ENCODE measurements at places on chromosomes 3 and 15.
A peak's percentile ranks its signal among the peaks of the same experiment; 100 is the strongest.

DNA sequence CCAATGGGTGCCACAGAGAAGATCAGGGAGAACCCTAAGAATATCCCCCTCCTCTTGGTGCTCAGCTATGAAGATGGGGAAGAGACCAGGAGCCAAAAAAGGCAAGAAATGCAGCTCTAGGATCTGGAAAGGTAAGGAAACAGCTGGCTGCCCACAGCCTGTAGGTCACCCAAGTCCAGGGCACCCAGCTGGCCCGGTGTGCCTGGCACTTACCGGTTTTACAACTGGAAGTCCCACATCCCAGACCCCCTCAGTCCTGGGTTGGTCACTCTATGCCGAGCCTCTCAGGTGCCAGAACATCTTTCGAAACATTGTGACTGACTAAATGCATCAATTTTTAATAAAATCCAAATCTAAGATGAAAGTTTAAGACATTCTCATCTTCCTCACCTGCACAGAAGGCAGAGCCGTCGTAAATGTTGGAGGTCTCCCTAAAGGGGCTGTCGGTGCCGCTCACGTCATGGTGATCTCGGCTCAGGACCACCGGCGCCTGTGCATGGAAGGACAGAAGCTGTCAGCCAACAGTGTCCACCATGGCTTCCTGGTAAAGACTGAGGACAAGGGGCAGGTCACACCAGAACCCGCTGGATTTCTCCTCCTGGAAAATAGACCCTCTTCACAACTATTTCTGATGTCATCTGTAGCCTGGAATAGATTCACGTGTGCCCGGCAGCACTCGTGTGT lies 13.3 kb upstream of the ZXDC start:
- DNase-seq = no peak

DNA sequence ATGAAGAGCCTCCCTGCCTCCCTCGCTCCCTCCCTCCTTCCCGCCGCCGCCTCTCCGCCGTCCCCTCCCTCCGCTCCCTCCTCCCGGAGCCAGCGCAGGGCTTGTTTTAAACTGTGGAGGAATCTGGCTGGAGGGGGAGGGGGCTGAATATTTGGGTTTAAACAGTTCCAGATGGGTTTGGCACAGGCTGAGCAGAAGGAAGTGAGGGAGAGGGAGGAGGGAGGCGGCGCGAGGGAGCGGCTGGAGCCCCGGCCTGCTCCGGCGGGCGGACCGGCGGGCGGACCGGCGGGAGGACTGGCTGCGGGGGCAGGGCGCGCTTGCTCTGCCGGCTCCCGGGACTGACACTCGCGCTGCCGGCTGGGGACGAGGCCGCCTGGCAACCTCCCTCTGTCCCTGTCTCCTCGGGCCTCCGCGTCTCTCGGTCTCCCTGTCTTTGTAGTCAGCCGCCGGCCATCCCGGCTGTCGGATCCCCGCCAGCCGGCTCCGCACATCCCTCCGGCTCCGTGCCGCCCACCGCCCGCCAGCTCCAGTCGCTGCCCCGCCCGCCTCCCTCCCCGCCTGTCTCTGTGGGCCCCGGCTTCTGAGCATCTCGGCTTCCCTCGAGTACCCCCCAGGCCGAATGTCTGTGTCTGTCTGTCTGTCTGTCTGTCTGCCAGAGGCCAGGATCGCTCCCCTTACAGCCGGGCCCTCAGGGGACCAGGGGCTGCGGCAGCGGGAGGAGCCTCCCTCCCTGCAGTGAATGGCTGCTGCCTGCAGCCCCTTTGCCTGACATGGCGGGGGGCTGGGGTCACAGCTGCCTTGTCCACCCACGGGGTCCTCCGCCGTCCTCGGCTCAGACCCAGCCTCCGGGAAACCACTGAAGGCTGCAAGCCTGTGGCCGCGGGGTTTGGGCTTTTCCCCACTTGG lies 7.6 kb downstream of the EPHB3 start:
- no peak for DNase-seq

DNA sequence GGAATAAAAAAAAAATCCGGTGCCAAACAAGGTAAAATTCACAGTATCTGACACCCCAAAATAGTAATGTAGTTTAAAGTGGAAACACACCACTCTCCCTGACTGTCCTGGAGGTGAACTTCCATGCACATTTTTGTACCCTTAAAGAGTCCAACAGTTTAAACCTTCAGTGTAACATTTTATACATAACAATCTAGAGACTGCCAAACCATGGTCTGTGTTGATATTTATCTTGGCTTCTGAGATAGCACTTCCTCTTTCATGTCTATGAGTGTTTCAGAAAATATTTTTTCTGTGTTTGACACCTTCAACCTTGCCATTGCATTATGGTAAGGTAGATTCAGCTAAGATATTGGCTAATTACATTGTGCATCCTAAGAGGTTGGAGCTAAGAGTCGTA lies 13.9 kb downstream of the TMEM45A start:
- no peak for DNase-seq

DNA sequence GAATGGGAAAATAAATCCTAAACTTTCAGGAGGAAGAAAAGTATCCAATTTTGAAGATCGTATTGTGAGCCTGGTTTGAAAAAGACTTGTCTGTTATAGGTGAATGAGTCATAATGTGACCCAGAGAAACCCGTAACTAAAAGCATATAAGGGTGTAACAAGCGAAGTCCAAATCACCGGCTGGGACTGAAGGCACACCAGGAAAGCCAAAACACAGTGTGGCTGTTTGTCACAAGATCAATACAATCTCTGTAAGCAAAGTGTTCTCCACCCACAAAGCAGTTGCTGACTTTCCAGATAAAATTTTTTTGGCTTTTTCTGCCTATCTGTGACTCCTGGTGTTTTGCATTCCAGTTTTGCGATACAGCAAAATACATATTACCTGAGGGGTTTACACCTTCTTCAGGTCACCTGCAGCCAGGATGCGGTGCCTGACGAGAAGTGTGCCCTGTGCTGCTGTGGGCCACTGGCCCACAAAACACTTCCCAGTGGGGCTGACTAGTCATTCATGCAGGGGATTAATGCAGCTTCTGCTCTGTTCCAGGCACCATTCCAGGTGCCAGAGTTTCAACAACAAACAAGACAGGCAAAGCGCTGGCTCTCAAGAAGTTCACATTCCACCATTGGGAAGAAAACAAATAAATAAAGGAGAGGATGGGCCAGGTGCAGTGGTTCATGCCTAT lies 14.4 kb downstream of the HES1 start:
- no peak for DNase-seq

DNA sequence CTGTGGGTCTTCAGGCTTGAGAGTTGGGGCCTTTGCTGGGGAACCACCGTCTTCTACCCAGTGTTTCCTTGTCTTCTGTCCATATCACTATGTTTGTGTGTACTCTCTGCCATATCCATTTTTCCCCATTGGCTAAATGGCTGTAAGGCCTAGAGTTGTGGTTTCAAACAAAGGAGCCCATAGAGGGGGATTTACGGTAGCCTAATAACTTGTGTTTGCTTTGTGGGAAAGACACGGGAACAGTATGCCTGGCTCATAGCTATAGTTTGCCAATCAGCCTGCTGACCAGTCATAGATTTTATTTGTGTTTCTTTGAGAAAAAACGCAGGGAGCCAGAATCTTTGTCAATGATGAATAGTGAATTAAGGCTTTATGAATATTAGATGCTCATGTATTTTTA lies 554.8 kb downstream of the NAALADL2 start:
- DNase-seq = no peak

- no peak for DNase-seq
Observed at GRCh38 chr3:139248593-139249255, 95.1 kb upstream of the MRPS22 start.

GRCh38 chr15:101808201-101808600 lies 3.8 kb upstream of the OR4F15 start:
- DNase-seq = no peak

DNA sequence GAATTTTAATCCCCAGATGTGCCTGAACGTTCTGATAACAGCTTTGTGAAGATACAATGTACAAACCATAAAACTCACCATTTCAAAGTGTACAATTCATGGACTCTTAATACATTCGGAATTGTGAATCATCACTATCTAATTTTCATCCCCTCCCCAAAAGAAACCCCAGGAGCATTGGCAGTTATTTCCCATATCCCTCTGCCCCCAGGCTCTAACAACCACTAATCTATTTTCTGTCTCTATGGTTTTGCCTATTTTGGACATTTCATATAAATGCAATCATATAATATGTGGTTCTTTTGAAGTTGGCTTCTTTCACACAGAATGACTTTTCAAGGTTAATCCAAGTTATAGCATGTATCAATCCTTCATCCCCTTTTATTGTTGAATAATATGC lies 25.3 kb downstream of the PRICKLE2 start:
- no peak for DNase-seq

DNA sequence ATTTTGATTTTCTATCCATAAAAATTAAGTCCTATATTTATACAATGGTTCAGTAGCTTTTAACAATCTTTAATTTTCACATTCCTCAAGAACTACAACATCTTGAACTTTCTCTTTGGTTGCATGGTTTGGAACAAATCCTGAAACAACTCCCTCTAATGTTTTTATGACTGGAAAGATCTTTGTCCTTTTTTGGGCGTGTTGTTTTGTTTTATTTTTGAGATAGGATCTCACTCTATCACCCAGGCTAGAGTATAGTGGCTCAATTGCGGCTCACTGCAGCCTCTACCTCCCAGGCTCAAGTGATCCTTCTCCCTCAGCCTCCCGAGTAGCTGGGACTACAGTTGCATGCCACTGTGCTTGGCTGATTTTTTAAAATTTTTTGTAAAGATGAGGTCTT lies 4.0 kb downstream of the STX19 start:
- no peak for DNase-seq

GRCh38 chr3:160587105-160587504 lies 21.7 kb upstream of the KPNA4 start:
- DNase-seq = no peak

DNA sequence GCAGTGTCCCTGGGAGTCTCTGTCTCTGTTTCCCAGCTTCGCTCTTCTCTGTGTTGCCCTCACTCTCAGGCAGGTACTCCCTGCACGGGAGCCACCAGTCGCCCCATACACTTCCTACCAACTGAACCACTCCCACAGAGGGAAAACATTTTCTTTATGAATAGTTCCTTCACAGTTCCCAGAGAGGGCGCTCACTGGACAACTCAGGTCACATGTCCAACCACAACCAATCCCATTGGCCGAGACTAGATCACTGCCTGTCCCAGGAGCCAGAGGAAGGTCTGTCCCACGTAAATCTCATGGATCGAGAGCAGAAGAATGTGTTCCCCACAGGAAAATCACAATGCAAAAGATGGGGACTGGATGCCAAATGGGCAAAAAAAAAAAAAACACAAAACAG lies 26.1 kb downstream of the GRK7 start:
- peak; percentile 30 for DNase-seq

DNA sequence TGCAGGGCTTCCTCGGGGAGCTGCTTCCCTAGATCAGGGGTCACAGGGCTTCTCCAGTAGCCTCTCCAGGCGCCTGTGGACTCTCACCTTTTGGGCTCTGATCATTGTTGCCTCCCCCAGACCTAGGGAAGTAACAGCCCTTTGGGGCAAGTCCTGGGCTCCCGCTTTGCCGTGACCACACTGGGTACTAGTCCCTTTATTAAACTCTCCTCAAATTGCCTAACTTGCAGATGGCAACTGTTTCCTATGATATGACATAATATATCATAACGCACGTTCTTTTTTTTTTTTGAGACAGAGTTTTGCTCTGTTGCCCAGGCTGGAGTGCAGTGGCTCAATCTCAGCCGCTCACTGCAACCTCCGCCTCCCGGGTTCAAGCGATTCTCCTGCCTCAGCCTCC lies 17.9 kb upstream of the NRROS start:
- DNase-seq = no peak

GRCh38 chr3:178439504-178439903 lies 96.7 kb upstream of the KCNMB2 start:
- DNase-seq = peak; percentile 41

DNA sequence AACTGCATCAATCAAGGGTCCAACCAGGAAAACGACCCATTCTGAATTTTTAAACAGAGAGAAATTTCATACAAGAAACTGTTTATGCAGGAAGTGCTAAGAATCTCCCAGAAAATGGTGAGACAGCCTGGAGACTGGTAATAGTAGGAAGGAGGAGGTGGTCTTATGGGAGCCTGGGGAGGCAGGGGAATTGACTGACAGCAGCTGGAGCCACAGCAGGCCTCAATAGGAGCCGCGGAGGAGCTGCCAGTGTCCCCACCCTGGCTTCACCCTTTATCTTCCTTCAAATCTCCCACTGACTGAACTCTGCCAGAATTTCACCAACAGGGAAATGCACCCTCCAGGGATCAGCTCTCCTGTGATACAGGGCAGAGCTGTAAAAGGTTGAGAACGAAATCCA lies 7.5 kb upstream of the C3orf80 start:
- DNase-seq = no peak

GRCh38 chr3:158896729-158897128 lies 94.9 kb downstream of the MFSD1 start:
- DNase-seq = no peak

GRCh38 chr3:112407888-112408702 lies 75.1 kb downstream of the CD200 start:
- DNase-seq = no peak

- DNase-seq = no peak
Observed at GRCh38 chr15:101440846-101441590, 48.5 kb downstream of the PCSK6 start.

DNA sequence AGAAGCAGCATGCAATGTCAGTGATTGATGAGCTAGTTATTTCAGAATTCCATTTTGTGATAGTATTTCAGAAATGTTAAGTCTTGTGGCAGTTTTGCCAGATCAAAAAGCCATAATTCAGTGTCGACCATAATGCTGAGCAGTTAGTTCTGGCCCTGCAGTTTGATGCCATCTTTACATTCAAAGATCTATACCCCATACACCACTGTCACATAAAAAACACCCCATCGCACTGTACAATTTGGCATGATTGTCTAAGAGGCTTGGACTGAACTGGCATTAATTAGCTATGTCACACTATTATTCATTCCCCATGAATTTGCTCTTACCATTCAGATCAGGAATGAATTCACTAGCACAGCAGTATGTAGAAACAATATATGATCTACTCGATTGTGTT lies 127.7 kb upstream of the EPHA3 start:
- DNase-seq = no peak

GRCh38 chr3:132829101-132829500 lies 106.9 kb upstream of the NPHP3 start:
- DNase-seq = no peak

GRCh38 chr15:40098489-40099261 lies 10.0 kb downstream of the BMF start:
- DNase-seq = peak; percentile 66

- no peak for DNase-seq
Observed at GRCh38 chr3:132232231-132232792, 84.9 kb upstream of the ACP3 start.

DNA sequence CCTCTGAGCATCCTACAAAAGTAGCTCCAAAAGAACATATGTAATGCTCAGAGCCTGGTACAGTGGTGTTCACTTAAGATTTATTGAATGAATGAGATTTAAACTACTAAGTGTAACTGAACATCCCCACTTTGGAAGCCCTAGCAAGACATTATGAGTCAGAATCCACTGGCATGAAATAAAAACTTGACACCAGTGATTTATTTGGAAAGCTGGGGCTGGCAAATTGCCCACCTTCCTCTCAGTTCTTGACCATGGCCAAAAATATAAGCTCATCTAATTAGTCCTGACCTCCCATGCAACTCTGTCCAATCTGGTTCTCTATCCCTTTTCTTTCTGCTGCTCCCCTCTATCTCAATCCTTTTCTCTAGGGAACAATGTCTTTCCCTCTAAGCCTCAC lies 418.0 kb downstream of the PLCL2 start:
- no peak for DNase-seq
